ENCODE measurements at places on chromosomes 16 and 17.

GRCh38 chr17:10429421-10430045 is 7.8 kb upstream of the MYH8 start:
- DNase-seq = no peak

DNA sequence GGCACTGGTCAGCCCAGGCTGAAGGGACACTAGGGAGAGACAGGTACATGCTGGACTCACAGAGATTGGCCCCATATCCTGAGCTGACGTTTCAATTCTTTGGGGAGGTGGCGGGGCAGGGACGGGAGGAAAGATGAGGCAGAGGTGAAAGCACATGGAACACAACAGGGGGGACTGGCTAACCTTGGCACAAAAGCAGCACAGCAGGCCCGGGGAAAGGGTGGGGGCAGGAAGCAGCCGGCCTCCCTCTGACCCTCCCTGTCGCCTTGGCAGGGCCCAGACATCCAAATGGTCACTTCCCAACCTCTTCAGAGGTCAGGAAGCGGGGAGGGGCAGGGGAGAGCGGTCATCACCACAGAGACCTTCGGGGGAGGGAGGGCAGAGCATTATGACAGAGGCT is 6.6 kb downstream of the VAT1 start:
- DNase-seq = no peak

- no peak for DNase-seq
Observed at GRCh38 chr16:3012246-3012645, 477 bp upstream of the CLDN9 start.

- DNase-seq = no peak
Observed at GRCh38 chr17:71287071-71287823, 833.6 kb upstream of the SOX9 start.

DNA sequence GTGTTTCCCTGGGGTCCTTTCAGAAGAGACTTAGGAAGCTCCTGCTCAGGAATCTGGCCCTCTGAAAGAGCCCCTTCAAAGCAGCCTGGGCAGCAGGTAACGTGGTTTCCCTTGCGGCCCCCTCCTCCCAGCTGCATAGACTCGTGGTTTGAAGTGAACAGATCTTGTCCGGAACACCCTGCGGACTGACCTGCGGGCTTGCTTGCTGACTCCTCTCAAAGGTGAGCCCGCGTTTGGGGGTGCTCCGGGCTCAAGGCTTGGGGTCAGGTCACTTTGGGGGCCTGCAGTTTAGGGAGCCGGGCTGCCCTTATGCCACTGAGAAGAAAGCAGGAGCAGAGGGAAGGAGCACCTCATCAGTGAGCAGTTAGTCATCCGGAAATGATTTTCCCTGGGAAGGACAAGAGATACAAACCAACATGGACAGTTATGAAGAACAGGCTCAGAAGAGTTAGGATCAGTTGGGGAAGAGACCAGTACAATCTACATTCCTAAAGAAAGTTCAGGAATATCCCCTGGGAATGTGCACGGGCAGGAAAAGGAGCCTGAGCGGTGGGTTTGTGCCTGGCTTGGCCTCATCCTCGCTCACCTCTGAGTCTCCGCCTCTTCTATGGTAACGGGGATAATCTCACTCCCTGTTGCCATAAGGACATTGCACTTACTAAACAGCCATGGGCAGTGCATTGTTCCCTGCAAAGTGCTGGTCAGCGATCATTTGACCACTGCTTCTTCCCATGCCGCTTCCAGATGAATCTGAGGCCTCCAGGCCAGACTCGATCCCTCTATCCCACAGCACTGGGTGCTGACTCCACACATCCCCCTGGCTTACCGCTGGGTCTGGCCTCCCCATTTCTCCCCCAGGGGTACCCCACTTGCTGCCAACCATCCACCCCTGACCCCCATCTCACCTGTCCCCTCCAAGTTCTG is 10.0 kb downstream of the LDHD start:
- DNase-seq = no peak

Data from CD4-positive, alpha-beta T cell treated with Interferon gamma for 1 hour (primary cell).